ENCODE measurements at places on chromosomes 5 and 9.

- DNase-seq: no peak
Measured at GRCh38 chr5:103840600-103840999, 278.0 kb upstream of the NUDT12 start.

DNA sequence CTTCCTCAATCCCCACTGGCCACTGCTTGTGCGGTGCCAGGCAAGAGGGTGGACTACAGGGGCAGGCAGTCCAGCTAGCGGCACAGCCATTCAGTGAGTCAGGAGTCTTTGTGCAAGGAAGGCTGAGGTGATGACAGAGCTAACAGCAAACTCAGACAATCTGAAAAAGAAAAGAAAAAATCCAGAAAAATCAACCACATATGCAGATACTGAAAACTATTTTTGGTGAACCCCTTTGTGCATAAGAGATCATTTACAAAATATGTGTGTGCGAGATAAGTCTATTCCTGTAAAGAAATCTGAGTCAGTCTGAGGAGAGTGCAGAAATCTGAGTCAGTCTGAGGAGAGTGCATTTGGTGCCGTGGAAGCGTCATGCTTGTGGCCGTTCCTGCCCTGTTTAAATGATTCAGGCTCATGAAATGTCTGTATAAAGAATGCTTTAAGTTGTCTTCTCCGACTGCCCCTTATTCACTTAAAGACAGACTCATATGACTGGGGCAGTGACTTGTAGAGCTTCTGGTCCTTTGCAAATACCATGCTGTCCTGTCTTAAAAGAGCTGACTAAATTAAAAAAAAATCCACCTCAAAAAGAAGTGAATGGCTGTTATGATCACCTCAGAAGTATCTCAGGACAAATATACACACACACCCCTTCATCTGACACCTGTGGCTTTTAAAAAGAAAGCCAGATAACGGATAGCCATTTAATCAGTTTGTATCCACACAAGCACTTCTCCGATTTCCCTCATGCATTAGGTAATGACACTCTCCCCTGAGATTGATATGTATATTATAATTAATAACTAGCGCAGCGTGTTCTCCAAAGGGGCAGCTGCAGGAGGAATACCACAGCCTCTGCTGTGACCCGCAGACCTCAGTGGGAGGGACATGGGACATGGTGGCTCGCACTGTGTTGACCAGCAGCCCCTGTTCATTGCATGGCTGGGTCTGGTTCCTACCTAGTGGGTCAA lies 47.3 kb downstream of the TRIO start:
- DNase-seq: no peak

- no peak for DNase-seq
Measured at GRCh38 chr5:11584017-11584416, 320.2 kb downstream of the CTNND2 start.

DNA sequence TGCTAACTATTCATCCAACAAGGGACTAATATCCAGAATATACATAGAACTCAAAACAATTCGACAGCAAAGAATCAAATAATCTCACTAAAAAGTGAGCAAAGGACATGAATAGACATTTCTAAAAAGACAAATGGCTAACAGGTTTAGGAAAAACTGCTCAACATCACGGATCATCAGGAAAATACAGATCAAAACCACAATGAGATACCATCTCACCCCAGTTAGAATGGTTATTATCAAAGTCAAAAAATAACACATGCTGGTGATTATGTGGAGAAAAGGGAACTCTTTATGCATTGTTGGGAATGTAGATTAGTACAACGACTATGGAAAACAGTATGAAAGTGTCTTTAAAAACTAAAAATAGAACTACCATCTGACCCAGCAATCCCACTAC lies 150.1 kb downstream of the DEPDC1B start:
- DNase-seq: no peak

GRCh38 chr5:129748913-129749880 lies 1.3 kb downstream of the MINAR2 start:
- no peak for DNase-seq

DNA sequence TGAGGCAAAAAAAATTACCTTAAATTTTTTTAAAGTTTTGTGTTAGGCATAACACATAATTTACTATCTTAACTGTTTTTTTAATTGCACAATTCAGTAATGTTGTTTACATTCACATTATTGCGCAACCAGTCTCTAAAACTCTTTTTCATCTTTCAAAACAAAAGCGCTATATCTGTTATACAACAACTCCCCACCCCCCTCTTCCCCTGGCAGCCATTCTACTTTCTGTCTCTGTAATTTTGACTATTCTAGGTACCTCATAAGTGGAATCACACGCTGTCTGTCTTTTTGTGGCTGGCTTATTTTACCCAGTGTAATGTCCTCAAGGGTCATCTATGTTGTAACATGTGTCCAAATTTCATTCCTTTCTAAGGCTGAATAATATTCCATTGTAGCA lies 241.5 kb upstream of the DMRT1 start:
- no peak for DNase-seq

- peak; percentile 88 for DNase-seq
Measured at GRCh38 chr9:136631038-136632000, 31.4 kb upstream of the EGFL7 start.

- DNase-seq: no peak
Measured at GRCh38 chr9:110776221-110776620, 107.6 kb downstream of the MUSK start.

DNA sequence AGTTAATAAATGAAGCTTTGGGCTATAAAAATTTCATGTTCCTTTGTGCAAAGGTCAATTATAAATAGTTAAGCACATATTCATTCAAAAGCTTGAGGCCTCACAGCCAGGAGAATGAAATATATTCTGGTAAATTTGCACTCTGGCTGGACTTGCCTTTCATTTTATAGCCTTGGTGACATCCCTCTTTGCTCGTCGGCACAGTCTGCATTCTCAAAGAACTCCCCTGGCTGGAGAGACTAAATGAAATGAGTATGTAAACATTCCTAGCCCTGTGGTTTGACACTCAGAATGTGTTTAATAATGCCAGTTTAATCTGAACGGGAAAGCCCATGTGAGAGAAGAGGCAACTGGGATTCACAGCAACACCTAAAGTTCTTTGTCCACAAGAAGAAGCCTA lies 285.6 kb downstream of the BRINP1 start:
- DNase-seq: no peak

DNA sequence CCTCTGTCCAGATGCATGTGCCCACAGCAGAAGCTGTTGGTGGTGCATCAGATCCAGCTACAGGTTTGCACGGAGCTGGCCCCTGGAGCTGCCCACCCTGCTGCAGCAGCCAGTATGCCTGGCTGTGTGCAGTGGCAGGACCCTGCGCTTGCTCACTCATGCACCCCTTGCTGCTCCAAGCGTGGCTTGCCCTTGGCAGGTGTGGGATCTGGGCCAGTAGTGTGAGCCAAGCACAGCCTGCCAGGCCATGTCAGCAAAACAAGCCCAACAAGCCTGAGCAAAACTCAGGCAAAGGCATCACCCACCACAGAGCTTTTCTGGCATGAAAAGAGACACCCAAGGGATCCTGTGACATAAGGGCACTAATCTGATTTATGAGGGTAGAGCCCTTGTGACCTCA lies 18.3 kb upstream of the ECPAS start:
- DNase-seq: no peak

DNA sequence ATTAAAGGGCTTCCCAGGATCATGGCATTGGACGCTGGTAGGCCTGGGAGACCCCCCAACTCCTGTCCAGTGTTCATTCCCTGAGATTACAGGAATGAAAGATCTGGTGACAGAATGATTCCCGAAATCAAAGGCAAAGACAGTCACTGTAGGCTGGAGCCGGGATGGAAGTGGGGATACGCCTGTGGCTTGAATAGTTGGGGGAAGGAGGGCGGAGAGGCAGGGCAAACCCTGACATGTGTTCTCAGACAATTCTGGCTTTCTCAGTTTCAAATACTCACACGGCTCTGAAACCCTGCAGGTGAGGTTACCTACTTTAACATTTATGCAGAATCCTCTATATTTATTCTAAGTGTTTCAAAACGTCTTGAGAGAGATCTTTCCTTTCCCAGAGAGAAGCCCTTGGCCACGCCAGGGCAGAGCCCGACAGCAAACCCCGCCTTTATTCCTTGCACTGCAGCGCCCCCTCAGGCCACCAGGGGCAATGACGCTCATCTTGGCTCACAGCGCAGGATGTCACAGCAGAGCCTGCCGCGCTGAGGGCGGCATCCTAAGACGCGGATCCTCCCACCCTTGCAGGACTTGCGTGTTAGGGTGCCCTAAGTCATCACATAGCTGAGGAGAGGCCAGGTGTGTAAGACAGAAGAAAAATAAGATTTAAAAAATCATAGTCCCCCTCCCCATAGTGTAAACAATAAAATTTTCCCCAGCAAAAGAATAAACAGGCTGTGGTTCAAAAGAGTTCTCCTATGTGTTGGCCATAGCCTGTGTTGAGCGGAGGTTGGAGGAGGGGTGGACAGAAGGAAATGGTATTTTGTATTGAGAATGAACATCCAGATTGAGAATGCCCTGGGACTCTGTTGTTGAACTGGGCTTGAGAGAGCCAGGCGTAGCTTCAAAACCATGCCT lies 284.5 kb downstream of the NTRK2 start:
- peak; percentile 69 for DNase-seq

DNA sequence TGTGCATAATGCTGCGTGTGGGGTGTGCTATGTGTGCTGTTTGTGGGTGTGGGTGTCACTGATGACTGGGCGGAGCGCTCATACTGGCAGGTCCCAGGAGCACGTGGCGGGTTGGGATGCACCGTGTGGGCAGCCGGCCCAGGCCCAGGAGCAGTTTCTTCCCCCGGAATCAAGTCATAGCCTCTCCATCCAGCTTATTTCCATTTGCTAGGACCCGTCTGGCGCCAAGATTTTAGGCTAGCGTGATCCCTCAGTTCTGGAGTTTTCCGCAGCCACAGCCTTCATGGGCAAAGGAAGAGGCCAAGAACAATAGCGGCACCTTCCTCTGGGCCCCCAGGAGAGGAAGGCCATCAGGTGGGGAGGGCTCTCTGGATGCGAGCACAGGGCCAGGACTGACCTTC lies 43.3 kb upstream of the NEURL1B start:
- DNase-seq: no peak

DNA sequence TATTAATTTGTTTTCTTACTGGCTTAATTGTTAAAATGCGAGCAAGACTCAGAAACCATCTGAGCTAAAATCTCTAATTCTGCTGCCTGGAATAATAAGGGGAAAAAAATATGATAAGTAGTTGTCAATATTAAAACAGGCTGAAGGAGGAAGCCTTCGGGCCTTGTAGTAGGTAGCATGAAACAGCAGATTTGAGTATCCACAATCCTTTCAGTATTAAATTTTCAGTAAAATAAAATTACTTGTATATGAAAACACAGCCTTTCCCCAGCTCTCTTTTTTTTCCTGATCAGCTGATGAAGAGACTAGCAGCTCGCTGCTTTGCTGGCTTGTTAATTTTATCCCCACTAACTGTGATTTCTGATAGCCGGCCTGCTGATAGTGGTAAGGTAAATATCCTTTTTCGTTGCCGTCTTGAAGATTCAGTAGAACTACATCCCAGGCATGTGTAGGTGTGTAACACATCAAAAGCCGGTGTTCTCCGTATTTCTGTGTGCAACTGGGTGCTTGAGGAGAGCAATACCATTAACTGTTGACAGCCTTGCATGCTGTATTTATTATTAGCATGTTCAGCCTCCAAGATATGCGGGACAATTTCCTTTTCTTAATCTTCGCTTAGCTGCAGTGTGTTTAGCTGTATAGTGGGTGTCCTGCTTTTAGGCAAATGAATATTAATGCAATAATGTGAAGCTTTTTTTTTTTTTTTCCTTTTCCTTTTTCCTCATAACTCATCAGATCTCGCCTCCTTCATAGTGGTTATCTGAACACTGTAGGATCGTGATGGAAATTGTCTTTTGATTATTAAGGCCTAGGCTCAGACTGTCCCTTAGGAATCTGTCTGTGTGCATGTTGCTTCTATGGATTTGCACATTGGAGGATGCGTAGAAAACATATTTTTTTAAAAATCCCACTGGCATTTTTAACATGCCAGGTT lies 144.6 kb downstream of the SMARCA2 start:
- DNase-seq: peak; percentile 41

- DNase-seq: no peak
Measured at GRCh38 chr9:5041390-5042115, 56.5 kb downstream of the JAK2 start.

GRCh38 chr5:4868140-4868735 lies 271.9 kb upstream of the ADAMTS16 start:
- DNase-seq: peak; percentile 69

- DNase-seq: no peak
Measured at GRCh38 chr9:33189331-33189791, 22.2 kb upstream of the B4GALT1 start.

DNA sequence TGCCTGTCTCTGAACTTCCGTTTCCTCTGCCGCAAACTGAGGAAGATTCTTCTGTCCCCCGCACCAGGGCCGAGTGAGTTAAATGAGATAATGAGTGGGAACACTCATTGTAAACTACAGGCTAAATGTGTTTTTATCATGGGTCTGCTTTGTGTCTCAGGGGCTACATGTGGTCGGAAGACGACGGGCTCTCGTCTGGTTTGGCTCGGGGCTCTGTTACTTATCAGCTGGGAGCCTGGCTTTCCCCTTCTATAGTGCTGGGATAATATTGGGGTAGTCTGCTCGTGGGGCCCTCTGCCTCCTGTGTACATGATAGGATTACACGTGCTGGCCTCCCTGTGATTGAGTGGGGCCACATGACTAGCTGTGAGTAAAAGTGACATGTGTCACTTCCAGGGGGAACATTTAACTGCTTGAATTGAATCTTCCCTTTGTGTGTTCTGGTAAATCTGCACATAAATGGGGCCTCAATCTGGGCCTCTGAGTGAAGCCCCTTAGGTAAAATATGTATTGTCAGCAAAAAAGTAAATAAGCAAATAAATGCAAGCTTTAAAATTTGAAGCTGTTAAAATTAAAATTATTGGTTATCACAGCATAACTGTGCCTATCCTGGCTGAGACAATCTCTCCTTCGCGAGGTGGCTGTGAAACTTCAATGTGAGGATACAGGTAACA lies 86.9 kb upstream of the SH3PXD2B start:
- peak; percentile 77 for DNase-seq

DNA sequence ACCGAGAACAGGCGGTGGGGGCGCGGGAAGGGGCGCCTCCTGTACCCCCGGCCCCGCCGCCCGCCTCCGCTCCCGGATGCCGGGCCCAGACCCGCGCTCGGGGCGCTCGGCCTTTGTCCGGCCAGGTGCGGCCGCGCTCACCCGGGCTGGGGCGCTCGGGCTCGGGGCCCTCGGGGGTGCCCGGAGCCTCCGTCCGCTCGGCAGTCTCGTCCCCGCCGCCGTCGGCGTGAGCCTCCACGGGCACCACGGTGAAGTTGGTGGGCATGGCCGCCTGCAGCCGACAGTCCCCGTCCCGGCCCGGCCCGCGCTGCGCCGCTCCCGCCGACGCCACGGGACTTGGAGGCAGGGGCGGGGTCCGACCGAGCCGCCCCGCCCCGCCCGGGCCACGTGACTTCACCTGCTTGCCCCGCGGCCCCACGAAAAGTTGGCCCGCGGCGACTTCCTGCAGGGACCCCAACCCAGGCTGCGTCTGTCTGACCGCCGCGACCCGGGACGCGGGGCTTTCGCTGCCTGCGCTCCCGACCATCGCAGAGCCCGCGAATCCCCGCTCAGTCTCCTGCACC lies at the start of gene SLC12A7:
Gene SLC12A7, minus strand, starts transcription at position 337 of the 563 bp plus-strand sequence. Its CDS starts 72 bp downstream, at position 265.
- DNase-seq: peak; percentile 79

All from cardiac muscle cell (in vitro differentiated cells and primary cell).